ENCODE measurements at places on chromosomes 5 and 9.

- DNase-seq, result no peak
Observed at GRCh38 chr5:104327801-104328200, 765.2 kb upstream of the NUDT12 start.

DNA sequence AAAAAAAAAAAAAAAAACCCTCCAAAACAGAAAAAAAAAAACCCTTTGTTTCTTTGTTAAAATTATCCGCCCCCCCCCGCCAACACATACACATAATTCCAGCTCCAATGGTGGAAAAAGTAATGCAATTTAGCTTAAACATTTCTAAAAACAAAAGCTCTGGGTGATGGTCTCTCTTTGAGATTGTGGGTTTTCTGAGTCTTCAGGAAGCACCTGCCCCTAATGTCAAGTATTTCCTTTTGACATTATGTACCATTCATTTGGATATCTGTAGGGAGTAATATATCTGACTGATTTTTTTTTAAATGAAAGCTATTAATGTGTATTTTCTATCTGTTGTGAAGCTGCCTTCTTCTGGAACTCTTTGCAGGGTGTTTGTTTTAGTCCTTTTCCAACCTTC lies 389.7 kb downstream of the TAF11L14 start:
- no peak for DNase-seq

DNA sequence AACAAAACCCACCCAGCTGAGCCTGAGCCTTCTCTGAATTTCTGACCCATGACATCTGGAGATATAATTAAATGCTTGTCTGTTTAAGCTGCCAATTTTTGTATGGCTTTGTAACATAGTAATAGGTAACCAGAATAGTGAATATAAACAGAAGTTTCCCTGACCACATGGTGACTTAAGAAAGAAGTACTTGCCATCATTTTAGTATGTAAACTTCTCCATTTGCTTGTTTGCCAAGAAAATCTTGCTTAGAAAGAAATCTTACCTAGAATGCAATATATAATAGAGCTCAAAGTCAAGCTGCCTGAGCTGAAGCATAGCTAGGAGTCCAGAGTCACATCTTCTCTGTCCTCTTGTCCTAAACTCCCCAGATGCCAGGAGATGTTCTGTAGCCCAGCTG lies 117.0 kb downstream of the PCSK1 start:
- DNase-seq, result no peak

DNA sequence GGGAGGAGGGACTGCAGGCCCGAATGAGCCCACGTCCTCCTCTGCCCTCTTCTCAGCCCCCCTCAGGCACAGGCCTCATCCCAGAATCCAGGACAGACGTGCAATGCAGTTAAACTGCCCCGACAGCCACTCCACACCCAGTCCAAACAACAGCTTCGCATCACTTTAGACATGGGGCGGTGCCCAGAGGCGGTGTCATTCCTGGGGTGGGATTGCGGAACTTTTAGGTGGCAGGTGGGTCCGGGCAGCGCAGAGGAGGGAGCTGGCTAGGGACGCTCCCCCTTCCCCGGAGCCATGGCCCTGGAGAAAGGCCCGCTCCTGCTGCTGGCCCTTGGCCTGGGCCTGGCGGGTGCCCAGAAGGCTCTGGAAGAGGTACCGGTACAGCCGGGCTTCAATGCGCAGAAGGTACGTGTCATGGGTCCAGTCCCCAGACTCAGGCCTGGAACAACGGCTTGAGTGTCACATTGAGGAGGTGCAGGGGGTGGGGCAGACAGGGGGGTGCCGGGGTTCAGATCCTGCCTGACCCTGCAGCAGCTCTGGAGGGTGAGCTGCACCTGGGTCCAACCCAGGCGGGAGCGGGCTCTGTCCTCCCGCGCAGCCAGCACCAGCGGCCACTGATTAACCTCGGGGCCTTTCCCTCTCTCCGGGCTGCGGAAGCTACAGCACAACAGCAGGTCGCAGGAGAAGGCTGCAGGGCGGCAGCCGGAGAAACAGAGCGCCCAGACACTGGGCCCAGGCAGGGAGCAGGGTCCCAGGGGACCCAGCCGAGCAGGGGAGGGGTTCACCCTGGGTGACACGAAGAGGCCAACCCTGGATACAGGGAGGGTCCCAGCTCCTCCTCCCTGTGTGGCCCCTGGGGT lies 25.2 kb downstream of the GLT6D1 start:
- DNase-seq, result no peak

DNA sequence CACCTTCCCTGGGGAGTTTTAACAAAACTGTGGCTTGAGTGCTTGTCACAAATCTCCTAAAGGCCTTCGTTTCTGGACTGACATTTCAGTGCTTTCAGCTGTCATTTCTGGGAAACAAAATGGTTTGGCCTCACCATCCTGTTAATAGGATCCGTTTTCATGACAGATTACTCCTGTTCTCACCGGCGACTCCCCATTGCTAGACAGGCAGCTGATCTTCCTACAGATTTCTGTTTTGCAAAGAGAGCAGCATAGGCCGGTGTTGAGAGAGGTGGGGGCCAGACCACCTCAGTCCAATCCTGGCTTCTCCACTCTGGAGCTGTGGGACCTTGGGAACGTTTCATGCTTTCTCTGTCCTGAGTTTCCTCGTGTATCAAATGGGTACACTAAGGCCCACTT lies 75.5 kb upstream of the OTULINL start:
- no peak for DNase-seq

DNA sequence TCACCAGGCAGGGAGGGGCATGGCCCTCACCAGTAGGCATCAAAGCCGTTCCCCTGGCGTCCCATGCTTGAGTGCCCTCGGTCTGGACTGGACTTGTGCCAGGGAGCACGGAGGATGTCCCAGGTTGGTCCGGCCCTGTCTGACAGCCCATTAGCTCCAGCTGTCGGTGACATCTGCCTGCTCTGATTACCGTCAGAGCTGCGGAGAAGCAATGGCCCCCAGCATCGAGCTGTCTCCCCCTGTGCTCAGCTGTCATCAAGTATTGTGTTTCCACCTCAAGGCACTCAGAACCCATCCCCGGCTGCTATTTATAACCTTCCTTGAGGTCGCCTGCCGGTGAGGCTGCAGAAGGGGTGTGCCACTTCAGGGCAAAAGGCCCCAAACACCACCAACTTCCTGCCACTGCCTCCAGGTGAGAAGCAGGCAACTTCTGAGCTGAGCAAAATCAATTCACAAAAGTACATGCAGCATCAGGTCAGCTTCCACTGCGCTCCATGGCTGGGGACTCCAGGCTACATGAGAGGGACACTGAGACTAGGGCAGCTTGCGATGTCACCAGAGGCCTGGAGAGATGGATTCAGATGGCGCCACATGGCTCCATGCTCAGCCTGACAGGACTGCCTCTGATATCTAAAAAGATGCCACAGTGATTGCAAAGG lies 142.7 kb downstream of the C5orf15 start:
- no peak for DNase-seq

DNA sequence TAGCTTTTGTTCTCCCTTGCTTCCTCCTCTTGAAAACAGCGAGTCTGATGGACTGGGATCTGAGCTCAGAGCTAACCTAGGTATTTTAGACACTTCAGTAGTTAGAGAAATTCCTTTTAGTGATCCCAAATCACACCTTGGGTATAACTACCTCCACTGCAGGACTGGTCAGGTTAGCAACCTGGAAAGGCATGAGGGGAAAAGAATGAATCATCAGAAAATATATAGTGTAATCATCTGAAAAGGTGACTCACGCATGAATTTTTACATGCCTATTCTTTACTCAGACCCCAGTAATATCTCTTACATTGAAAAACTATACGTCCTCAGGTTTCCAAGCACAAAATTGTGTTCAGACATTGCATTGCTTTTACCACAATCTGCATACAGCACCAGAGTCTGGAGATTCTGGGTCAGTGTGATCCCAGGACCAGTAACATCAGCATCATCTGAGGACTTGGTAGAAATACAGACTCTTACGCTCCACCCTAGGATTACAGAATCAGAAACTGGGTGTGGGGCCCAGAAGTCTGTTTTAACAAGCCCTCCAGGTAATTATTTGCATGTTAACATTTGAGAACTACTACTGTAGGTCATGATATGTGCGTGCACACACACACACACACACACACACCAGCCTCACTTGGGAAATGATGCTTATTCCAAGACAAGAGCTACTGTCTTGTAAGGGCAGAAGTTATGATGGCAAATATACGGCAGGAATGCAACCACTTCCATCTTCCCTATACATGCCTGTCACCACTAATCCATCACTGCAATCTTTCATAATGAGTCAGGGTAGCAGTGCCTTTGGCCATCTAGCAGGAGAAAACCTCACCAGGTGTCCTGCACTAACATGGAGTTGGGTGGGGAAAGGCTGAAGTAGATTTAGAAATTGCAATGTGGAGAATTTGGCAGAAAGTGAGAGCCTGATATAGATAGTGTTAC lies 271.6 kb upstream of the MAP3K1 start:
- DNase-seq, result no peak

DNA sequence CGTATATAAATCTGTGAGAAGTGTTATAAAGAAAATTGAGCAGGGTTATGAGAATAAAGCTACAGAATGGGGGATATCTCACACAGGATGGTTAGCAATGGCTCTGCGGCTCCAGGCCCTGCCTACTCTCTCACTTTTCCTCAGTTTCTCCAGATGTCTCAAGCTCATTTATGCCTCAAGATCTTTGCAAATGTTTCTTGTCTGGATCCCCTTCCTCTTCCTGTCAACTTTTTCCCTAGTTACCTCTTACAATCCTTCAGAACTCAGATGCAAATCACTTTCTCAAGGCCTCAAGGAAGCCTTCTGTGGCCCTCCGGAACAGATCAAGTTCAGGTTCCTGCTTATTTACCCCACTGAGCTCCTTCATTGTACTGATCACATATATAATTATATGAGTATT lies 386.4 kb downstream of the RAB3C start:
- no peak for DNase-seq

DNA sequence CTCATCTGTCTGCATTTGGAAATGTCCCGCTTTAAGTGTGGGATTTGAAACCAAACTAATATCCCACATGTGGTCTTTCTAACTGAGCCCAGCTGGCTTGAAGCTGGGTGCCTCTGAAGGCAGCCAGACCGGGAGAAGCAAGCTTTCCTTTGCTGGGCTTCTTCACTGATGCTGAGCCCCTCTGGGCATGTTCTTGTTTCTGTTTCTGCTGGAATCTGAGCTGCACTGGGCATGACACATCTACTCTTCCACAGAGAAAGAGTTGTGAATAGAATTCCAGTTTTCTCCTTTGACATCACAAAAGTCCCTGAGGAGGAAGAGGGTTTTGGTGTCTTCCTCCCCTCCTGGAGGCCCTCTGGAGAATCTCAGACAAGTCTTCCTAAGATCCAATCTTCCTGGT lies 179.5 kb downstream of the ATP10B start:
- DNase-seq, result no peak

DNA sequence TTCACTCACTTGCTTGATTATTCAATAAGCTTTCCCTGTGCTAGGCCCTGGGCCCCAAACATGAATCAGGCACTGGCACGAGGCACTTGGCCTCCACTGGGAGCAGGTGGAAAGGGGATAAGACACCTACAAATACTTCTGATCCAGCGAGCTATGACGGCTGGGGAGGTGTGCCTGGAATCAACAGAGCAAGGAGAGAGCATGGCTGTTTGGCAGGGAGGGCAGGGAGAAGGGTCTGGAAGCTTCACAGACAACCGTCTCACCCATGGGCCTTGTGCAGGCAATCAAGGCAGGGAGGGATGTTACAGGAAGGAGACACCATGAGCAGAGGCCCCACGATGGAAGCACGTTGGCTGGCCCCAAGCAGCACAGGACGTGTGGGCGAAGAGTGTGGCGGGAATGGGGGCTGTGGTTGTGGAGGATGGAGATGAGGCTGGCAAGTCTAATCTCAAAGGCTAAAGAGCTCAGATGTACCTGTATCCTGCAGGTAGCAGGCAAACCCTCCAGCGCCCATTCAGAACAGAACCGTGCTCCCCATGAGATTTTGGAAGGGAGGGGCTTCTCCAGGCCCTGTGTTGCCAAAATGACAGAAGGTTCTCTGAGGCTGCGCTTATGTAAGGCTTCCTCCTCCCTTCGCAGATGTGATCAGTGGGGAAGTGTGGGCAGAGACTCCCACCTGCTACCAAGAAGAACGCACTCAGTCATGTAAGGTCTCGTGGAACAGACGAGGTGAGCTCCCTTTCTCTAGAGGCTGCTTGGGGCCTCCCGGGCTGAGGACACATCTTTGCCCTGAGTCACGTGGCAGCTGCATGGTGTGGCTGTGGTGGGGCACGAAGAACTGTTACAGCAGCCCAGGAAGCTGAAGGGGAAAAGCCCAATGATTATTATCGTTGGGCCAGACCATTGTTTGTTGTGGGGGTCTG lies 189.7 kb downstream of the DAB2IP start:
- no peak for DNase-seq

DNA sequence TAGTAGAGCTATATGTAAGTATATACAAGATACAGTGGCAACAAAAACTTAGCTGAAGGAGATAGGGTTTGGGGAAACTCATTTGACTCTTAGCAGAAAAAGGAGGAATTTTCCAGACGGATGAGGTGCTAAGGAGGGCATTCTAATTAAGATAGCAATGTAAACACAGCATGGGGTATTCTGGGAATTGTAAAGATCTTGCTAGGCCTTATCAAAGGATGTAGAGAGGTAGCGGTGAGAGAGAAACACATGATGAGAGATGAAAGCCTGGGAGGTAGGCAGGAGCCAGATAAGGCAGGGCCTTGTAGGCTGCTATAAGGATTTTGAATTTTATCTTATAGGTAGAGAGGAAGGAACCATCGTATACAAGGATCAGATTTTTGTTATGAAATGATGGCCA lies 106.6 kb upstream of the KCNN2 start:
- DNase-seq, result no peak

GRCh38 chr5:154701181-154701580 lies 54.0 kb upstream of the LARP1 start:
- DNase-seq, result no peak

DNA sequence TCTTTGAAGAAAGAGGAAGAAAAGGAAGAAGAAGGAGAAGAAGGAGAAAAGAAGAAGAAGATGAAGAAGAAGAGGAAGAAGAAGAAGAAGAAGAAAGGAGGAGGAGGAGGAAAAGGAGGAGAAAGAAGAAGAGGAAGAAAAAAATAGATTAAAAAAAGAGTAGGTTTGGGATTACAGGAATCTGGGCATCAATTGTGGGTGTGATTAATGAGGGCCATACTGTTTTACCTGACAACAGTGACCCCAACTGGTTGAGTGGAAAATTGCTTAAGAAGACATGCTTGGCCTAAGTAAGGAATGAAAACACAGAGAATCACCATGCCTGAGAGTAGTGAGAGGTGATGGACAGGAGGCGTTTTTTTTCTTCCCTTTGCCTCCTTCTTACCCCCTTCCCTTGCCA lies 114.6 kb downstream of the FAM170A start:
- DNase-seq, result no peak

GRCh38 chr9:134734270-134734669 lies 92.7 kb downstream of the COL5A1 start:
- no peak for DNase-seq

- no peak for DNase-seq
Observed at GRCh38 chr9:101639785-101640665, 45.3 kb upstream of the PPP3R2 start.

- DNase-seq, result no peak
Observed at GRCh38 chr9:35258660-35259474, 97.1 kb downstream of the UNC13B start.

DNA sequence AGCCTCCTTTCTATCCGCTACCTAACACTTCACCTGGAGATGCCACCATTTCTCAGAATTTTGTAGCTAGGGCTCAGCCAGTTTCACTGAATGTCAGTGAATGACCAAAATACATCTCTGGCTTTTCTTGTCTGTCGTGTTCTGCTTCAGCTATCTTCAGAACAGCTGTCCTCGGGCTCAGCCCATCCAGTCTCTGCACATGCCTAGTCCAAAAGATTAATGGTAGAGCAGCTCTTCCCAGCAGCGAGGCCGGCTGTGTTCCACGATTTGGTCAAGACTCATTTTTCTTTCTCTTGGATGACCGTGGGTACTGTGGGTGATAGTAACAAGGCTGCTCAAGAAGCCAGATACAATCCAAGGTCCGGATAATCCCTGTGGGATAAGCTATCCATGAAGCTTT lies 342.8 kb downstream of the GABRG2 start:
- no peak for DNase-seq

All from stimulated activated CD4-positive, alpha-beta T cell treated with anti-CD3 and anti-CD28 coated beads, Interleukin-1b, Interleukin-23, amount 100 ng/mL, for 1 hour (primary cell).